ENCODE measurements at places on chromosomes 12 and 14.

- DNase-seq, result no peak
These were observed 111.2 kb downstream of the CHST11 start for GRCh38 chr12:104567832-104568486.

- DNase-seq, result no peak
These were observed 88.4 kb upstream of the DYNC1H1 start for GRCh38 chr14:101875727-101876554.

- DNase-seq, result no peak
These were observed 20.4 kb upstream of the LGMN start for GRCh38 chr14:92768795-92769194.

GRCh38 chr12:78260976-78261375 is 430.3 kb downstream of the NAV3 start:
- no peak for DNase-seq

DNA sequence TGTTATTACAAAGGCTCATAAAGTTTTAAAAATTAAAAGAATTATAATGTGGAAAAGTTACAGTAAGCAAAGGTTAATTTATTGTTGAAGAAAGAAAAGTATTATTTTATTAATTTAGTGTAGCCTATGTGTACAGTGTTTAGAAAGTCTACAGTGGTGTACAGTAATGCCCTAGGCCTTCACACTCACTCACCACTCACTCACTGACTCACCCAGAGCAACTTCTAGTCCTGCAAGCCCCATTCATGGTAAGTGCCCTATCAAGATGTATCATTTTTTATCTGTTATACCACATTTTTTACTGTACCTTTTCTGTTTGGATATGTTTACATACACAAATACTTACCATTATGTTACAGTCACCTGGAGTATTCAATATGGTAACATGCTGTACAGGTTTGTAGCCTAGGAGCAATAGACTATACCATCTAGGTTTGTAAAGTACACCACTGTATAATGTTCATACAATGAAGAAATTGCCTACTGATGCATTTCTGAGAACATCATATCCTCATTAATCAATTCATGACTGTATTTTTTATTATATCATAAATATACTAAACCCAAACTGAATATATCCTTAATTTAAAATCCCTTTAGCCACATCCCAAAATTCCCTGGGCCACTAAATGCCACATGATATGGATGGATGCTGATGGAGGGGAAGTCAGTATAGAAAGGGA is 43.6 kb upstream of the NID2 start:
- no peak for DNase-seq

DNA sequence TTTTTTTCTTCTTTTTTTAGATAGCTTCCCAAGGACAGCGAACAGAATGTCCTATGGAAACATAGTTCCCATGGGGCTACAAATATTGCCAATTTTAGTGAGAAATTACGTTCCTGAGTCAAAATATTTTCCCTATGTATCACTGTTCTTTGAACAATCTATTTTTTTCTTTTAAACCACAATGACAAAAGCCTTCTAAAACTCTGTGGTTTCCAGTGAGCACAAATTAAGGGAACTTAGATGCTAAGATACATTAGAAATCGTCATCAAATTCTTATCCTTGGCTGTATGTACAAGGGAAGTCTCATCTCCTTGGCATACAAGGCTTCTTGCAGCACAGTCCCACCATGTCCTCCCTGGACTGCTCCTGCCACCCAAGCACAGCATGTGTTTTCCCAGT is 17.9 kb downstream of the CPM start:
- no peak for DNase-seq

GRCh38 chr12:55830601-55831446 is 1.4 kb upstream of the DNAJC14 start:
- DNase-seq, result no peak

DNA sequence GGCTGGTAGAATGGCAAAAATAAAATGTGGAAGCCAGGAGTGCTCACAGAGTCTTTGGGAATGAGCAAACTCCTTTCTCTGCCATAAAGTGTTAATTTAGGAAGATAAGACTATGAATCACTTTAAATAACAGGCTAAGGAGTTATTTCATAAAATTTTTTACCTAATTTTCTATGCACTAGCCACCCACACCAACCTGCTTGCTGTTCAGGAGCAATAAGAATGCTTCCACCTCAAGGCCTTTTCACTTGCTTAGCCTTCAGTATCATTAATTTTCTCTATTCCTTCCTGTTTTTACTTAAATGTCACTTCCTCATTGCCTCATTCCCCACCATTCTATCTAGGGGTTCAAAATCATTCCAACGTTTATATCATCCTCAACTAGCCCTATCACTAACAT is 326.8 kb downstream of the CCER1 start:
- no peak for DNase-seq

GRCh38 chr12:57765003-57765697 is 1.7 kb downstream of the CYP27B1 start:
- DNase-seq, result no peak

DNA sequence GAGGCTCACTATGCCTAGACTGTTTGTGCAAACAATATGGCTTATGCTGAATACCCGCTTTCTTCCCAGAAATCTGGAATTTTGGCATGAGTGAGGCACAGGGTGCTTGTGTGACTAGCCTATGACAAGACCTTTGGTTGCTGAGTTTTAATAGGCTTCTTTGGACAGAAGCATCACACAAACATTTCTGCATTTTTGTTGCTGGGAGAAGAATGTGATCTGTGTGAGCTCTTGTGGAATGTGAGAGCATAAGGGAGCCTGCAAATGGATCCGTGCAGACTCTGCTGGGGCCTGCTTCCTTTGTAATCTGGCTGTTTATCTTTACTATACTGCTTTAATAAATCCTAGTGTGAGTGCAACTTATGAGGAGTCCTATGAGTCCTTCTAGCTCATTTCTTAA is 83.0 kb upstream of the ZDHHC17 start:
- DNase-seq, result no peak

DNA sequence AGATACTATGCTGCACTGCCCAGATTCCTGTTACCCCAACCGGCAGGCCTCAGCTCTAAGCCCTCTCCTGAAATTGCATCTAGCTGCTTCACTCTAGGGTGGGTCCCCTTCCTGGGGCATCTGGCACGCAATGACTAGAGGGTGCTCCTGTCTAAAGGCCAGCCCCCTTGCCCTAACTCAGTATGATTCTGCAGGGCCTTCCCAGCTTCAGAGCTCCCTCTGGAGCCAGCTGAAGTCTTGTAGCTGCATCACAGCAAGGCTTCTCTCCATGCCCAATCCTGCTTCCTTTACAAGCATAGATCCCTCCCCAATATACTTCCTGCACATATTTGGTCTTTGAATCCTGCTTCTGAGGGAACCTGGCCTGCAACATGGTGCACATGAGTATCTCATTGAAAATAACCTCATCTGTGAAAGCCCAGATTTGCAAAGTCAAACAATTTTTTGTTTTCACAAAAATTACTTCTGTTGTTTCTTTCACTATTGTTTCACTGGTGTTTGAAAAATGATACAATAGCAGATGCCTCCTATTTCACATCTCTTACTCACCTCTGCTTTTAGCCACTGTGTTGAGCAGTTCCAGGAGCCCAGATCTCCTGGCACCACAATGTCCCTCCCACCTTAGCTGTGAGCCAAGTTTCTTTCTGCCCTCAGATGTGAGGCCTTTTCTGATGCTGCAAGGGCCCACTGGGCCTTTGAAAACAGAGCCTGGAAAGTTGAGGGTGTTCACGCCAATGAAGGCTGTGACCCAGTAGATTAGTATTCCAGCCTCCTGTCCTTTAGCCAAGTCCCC is 169.5 kb upstream of the EGLN3 start:
- DNase-seq, result no peak

DNA sequence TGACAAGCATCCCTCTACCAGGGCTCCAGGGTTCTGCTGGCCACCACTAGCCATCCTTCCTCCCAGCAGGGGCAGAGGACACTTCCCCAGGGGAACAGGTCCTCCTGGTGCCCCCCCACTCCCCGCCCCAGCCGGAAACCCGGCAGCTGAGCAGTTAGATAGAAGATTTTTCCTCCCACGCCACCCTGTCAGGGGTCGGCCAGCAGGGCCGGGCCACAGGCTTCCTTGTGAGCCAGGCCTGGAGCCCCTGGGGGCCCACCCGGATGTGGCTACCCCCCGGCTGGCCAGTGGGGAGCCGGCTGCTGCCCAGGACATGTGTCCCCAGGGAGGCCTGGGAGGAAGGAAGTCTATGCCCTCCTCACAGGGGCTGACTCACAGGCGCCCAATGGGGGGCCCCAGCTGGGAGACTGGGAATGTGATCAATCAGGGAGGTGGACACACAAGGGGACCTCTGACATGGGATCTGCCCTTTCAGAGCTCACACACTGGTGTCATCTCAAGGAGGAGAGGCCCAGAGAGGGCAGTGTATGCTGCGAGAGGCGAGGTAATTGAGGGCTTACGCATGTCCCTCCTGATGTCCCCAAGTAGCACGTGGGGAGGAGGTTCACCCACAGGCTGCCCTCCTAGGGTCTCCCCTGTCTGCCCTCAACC is 4.2 kb downstream of the SH2B3 start:
- no peak for DNase-seq

GRCh38 chr12:44225149-44225510 is 389.2 kb downstream of the TMEM117 start:
- DNase-seq, result no peak

- DNase-seq, result no peak
These were observed 45.6 kb upstream of the BCL2L14 start for GRCh38 chr12:12024911-12025682.

GRCh38 chr12:110179291-110179690 is 55.1 kb downstream of the IFT81 start:
- no peak for DNase-seq

GRCh38 chr12:27555925-27556778 is 32.1 kb downstream of the PPFIBP1 start:
- no peak for DNase-seq

DNA sequence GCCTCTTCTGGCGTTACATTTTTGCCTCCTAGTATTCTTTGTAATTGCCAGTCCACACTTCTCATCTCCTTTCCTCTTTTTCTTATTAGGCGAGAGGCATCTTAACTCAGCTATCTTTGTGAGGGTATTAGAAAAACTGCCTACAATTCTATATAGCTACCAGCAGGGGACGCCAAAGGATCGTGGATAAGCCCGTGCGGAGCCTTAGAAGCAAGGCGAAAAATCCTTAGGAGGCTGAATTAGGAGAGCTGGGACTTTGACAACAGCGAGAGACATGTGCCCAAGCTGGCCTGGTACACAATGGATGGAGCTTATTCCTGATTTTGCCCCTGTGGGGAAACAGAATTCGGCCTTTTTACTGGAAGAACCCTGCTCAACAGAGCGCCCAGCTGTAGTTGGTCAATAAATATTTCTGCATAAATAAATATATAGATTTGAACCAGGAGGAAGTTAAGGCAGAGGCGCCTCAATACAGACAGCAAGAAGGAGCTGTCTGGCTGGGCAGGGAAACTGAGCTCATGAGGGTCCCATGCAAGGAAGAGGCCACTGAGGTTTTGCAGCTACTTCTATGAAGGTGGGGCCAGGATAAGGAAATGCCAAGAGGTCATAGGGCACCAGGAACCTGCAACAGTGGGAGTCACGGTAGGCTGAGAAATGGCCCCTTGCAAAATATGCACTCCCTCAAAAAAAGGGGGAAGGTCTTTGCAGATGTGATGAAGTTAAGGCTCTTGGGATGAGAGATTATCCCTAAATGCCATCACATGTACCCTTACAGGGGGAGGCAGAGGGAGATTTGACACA is 14.6 kb upstream of the RBM19 start:
- no peak for DNase-seq

DNA sequence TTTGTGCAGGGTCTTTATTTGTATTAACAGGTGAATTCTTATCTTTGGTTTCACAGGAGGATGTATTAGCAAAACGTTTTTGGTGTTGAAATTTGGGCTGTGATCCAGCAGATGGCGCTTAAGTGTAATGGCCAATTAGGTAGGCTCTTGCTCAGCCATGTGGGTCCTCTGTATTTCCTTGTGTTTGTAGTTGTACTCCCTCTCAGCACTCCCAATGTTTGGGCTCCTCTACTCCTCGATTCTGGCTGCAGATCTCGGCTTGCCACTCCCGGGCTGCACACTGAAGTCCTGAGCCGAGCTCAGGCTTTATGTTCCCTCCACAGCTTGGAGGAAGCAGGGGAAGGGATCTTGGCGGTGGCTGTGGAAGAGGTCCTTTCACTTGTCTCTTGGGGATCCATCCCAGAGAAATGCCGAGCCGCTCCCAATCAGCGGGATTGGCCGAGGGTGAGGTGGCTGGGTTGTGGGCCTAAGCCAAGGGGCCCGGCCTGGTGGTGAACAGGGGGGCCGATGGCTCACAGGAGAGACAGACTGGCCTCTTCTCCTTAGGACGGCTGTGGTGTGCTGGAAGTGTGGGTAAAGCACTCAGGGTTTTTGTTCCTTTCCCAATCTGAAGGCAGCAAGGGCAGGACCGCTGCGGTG is 133.7 kb downstream of the AEBP2 start:
- DNase-seq, result no peak

DNA sequence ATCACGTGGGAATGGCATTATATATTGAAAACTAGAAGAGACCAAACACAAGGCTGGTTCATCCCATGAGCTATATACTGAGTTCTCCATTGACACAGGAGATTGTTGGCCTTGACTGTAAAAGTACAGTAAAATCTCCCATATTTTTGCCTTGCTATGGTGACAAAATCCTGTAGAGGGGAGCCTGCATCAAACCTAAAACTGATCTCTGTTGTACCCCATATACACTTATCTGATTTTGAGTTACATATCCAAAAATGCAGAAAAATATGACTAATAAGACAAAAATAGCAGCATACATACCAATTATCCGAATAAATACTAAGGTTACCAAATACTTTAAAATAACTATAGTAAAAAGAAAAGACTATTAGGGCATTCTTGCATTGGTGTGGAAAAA is 60.4 kb downstream of the TMTC3 start:
- DNase-seq, result no peak

GRCh38 chr14:61478971-61479473 is 157.6 kb downstream of the PRKCH start:
- no peak for DNase-seq

GRCh38 chr14:24613747-24614146 is 4.3 kb upstream of the GZMH start:
- no peak for DNase-seq

DNA sequence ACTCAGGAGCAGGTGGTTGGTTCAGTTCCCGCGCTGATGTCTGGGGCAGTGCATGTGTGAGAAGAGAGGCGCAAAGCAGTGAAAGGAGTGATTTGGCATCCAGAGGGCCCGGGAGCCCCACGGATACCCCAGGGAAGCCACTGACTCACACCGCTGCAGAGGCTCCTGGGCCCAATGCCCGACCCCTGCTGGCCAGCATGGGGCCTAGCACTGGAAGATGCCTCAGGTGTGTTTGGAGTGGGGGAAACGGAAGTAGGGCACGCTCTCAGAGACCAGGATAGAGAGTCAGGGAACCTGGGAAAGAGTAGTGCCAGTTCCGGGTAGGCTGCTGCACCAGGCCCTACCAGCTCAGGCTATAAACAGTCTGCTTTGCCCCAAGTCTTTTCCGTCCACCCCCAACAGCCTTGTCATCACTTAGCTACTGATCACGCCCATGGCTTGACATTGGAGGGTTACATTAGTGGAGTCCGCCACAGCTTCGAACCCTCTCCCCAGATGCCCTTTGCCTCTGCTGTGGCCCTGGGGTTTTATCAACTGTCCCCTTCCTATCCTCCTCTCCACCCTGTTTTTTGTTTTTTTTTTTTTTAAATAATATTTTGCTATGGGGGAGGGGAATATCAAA is 9.5 kb upstream of the CSAD start:
- no peak for DNase-seq
